ENCODE measurements at places on chromosomes 1 and 21.

DNA sequence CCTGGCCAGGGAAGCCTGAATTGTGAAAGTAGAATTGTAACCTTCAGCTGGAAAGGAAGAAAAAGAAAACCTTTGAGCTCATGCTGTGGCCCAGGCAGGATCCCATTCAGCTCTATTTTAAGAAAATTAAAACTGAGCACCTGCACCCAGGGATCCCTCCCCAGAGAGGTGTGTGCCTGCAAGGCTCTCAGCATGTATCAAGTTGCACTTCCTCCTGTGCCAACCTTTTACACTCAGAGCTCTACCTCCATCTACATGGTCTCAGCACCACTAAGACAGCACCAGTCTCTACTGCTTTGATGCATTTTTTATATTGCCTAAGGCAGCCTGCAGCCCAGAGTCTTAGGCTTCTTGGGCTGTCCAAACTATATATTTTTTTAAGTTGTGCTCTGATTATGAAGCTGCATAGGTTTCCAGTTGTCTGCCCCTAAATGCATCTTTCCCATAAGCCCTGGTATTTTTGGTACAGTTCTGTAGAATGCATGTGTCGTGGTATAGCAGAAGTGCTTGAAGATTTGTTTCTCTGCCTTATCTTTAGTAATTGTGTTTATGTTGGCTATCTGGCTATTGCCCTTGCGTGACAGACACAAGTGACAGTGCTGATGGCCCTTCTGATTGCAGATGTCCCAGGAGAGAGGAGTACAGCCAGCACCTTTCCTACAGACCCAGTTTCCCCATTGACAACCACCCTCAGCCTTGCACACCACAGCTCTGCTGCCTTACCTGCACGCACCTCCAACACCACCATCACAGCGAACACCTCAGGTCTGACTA is 63.1 kb downstream of the PTPRC start:
- DNase-seq, result no peak

DNA sequence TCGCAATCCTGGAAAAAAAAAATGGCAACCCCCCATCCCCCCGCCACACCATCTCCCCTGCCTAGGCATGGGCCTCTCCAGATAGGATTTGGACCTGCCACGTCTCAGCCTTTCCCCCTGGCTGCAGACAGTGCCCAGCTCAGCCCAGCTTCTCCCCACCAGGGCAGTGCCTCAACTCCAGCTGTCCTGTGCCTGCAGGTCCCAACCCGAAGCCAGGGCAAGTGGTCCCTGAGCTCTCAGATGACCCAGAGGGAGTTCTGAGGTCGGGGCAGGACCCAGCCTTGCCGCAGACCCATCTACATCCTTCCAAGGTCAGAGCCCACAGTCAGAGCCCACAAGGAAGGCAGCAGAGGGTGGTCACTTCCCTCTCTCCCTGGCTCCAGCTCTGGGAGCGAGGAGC is 86.7 kb upstream of the POU3F1 start:
- no peak for DNase-seq

DNA sequence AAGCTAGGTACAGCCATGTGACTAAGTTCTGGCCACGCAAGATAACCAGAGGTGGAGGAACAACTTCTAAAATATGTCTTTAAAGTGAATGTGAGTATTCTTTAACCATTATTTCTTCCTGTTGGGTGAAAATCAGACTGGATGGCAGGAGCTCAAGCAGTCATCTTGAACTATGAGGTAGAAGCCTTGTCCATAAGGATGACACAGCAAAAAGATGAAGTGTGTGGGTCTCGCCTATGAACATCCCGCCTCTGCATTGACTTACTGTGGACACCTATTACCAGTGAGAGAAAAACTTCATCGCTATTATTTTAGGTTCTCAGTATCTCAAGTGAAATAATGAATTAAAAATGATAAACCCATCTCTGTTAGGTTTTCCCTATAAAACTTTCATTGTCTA is 365.3 kb downstream of the USH2A start:
- DNase-seq, result no peak

- no peak for DNase-seq
These were observed 17.3 kb downstream of the LTN1 start for GRCh38 chr21:28975397-28975796.

DNA sequence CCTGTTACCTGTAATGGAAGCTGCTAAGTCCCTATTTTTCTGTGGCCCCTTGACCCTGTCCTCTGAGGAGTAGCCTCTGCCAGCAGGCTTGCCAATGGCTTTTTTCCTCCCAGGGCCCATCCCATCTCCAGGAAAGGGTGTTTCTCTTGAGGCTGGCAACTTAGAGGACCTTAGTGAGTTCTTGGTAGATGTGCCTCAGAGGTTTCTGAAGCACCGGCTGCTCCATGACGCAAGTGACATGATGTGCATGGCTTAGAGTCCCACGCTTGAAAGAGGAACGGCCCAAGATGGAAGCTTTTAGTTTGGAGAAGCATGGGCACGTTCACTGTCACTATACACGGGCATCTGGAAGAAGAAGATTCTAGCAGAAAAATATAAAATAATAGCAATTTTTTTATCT is 63.0 kb downstream of the TGFB2 start:
- DNase-seq, result no peak

GRCh38 chr1:74618974-74619373 is 54.6 kb downstream of the ERICH3 start:
- no peak for DNase-seq

DNA sequence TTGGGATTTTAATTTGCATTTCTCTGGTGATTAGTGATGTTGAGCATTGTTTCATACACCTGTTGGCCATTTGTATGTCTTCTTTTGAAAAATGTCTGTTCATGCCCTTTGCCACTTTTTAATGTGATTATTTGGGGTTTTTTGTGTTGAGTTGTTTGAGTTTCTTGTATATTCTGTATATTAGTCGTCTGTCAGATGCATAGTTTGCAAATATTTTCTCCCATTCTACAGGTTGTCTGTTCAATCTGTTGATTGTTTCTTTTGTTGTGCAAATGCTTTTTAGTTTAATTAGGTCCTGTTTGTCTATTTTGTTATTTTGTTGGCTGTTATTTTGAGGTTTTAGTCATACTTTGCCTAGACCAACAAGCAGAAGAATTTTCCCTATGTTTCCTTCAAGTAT is 164.0 kb upstream of the CXADR start:
- no peak for DNase-seq

GRCh38 chr21:15895142-15896106 is 165.6 kb downstream of the USP25 start:
- no peak for DNase-seq

- no peak for DNase-seq
These were observed 302.6 kb downstream of the PBX1 start for GRCh38 chr1:164861632-164862031.
